ENCODE measurements at places on chromosomes 7 and 10.

DNA sequence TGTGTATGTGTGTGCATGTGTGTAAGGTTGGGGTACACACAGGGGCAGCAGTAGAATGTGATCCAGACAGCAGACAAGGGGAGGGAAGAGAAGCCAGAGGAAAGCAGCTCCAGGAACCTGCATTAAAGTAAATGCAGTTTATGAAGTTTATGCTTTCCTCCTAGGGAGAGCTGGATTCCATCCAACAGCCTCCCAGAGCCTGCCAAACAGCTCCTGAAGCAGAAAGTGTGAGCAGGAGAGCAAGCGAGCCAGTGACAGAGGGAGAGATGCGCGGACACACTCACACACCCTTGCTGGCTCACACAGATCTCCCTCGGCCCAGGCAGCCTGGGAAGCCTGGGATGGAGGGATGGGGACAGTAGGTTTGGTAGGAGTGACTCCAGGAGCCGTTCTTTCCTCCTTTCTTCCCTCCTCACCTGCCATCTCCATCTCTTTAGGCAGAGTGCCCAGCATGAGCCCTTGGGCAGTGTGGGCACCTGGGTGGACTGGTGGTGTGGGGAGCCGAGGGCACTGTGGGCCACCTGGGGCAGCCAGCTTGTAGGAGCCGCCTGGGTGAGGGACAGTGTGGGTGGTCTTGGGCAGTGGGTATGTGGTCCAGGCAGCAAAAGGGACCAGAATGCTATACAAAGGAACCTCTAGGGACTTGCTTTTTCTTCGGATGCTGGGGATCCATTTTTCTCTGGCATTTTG, 46.1 kb downstream of the PAX2 start:
- no peak for DNase-seq

GRCh38 chr7:33805630-33806233, 99.6 kb upstream of the BMPER start:
- no peak for DNase-seq

DNA sequence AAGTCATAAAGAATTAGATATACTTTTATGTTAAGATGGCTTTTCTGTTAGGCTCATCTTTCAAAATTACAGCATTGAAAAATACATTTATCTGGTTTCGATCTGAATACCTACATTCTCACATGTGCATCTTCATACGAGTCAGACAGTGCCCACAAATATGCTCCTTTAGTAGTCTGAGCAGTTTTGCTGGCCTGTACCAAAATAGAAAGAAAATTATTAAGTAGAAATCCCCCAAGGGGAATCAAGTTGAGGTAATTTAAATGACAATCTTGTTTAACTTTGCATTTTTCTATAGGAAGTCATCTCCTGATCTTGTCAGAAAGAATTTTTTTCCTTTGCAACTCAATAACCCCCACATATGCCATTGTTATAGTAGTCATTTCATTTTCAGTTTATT, 287.4 kb upstream of the SEMA3D start:
- no peak for DNase-seq

DNA sequence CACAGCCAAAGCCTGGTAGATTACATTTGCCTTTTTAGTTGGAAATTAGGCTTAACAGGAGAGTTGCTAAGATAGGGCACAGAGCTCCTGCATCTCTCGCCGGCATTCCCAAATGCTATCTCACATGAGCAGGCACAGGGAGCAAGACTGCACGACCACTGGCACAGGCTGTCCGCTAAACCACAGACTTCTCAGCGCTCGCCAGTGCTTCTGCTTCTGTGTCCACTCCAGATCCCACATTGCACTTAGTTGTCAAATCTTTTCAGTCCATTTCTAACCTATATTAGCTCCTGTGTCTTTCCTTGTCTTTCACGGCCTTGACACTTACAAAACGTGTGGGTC, 138.9 kb downstream of the EGFR start:
- no peak for DNase-seq

DNA sequence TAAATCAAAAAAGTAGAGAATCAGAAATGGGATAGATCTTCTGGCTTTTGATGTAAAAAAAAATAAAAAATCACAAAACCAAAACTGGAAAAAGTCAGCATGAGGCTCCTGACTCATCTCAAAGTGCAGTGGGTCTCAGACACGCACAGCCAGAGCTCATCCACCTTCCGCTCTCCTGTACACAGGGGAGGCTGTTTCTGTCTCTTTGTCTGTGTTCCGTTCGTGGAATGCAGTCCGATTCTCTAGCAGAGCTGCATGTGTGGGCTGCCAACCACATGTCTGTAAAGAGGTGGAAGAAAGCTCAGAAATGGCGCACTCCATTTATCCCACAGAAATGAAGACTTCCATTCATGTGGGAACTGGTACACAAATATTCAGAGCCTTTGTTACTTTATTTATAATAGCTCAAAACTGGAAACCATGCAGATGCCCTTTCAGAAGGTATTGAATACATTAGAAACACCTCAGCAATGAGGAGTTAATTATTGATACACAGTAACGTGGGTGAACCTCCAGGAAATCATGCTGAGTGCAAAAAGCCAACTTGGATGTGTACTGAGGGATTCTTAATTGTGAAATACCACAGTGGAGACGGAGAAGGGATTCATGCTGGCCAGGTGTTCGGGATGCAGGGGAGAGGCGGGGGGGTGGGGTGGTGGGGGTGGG, 123.3 kb downstream of the TRRAP start:
- DNase-seq, result no peak

DNA sequence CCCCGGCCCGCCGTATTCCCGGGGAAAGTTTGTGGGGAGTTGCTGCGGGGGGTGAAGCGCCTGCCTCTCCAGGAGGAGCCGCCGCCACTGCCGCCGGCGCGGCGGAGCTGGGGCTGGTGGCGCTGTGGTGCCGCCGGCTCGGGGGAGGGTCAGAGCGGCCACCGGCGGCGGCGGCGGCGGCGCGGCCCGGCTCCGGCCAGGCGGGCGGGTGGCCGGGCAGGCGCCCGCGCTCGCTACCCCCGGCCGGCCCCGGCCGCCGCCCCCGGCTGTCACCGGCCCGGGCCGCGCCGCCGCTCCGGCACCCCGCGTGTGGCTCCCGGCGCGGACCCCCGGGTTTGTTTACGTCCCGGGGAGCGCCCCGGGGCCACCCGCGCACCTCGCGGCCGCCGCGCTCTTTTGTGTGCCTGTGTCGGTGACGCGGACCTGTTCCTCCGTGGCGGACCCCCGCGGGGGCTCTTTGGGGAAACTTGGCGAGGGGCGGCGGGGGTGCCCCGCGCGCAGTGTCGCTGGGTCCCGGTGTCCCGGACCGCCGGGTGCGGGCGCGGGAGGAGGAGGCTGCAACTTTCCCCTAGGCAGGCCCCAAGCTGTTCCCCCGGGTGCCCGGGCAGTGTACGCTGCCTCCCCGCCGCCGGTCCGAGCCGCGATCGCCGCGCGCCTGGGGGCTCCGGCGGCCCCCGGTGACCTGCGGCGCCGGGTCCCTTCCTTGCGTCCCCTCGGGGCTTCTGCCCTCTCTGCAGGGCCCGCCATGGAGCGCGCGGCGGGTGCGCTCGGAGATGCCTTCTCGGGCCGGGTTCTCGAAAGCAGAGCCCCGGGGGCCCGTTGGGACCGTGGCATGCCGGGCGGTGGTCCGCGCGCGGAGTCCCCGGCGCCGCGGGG, 593 bp upstream of the CUX1 start:
- DNase-seq, result no peak
